Fibroblast of the aortic adventitia (primary cell): ENCODE measurements at places on chromosomes 12 and 14. TPM values are rescaled to one million over a fixed set of nuclear protein-coding genes. Genes with fewer than 3 reads are reported as not detected.

GRCh38 chr12:122845865-122846621 lies 10.8 kb downstream of the HIP1R start:
- DNase-seq: no peak

- DNase-seq: no peak
These were observed 151.1 kb downstream of the CALM1 start for GRCh38 chr14:90547968-90548367.

GRCh38 chr12:98595243-98595988 lies 1.9 kb downstream of the SLC25A3 start:
- peak; percentile 84 for DNase-seq

DNA sequence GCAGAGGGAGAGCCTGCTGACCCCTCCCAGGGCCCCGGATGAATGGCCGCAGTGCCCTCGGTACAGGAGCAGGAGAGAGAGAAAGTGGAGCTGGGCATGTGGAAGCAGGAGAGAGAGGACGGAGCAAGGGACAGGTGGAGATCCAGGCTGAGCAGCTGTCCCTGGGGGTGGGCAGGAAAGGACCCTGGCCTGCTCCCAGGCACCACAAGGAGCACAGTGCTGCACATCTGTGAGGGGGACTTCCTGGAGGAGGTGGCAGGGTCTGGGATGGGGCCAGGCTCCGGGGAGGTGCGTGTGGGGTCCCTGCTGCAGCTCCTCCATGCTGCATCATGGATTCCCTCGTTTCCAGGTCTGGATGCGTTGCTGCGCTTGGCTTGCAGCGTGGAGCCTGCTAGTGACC lies 13.0 kb upstream of the DLK1 start:
- no peak for DNase-seq

- DNase-seq: no peak
These were observed 2.4 kb downstream of the NCOR2 start for GRCh38 chr12:124564971-124565491.

DNA sequence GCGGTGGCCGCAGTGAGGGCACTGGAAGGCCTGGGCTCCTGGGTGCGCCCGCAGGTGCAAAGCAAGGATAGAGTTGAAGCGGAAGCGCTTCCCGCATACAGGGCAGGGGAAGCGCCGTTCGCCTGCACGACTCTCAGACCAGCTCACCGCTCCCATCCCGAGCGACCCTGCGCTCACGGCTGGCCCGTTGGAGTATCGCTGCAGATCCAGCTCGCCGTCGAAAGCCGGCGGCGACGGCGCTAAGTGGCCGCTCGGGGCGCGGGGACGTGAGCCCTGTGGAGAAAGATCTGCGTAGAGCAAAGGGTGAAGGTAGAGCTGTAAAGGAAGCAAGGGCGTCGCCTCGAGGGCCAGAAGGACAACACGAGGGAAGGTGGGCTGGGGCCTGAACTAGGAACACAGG lies 5.4 kb downstream of the ZNF219 start:
- DNase-seq: no peak

- DNase-seq: no peak
These were observed 268.2 kb downstream of the ALG10 start for GRCh38 chr12:34290381-34290995.

GRCh38 chr12:112686373-112686772 lies 105.2 kb upstream of the RPH3A start:
- DNase-seq: peak; percentile 10

DNA sequence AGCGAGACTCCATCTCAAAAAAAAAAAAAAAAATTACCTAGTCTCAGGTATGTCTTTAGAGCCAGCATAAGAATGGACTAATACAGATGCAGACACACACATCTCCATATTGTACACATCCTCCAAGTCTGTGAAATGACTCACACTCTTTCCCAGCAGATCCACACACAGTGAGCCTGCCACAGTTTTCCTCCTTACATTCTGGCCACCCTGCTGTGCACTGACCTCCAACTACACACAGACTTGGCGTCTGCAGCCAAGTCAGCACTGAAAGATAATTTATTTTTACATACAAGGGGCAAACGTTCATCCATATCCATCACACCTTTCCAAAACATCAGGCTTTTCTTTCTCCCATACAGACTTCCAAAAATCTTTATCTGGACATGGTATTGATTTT lies 115.9 kb downstream of the SLC25A21 start:
- DNase-seq: peak; percentile 57

DNA sequence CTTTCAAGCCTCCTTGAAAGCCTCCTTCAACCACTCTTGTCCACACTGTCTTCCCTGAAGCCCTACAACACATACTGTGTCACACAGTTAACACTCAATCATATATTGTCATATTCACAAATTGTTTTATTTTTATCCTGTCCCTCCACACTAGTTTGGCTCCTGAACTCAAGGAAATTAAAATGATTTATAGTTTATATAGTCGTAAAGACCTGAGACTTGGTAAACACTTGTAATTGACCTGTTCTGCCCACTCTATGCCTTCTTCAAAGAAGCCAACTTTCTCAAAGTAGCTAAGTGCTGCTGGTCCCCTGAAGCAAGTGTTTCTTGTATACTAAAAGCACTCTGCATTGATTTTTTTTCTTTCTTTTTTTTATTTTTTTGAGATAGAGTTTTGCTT lies 15.6 kb upstream of the NEK9 start:
- DNase-seq: no peak

DNA sequence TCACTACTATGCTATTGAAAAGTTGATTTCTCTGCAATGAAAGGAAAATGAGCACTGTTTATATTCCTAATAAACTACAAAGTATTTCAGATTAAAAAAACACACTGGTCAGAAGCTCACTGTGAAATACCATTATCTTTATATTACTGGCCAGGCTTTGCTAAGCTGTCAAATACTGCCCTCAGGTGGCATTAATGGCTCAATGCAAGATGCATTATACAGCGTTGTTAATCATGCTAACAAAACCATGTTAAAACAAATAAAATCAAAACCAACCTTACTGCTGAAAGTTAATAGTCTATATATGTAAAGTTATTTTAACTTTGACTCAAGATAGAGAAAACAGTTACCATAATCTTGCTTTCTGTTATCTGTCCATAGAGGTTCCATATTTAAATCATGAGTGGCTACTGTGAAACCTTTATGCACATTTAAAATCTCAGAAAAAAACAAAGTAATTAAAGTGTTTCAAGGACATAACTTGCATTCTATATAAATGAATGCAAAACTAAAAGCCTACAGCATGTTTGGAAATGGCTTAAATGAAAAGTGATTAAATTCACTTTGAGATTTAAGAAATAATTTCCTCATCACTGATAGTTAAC lies 121.7 kb downstream of the RALGAPA1 start:
- peak; percentile 67 for DNase-seq

GRCh38 chr14:63542231-63542999 lies 762 bp downstream of the PPP2R5E start:
- DNase-seq: no peak

DNA sequence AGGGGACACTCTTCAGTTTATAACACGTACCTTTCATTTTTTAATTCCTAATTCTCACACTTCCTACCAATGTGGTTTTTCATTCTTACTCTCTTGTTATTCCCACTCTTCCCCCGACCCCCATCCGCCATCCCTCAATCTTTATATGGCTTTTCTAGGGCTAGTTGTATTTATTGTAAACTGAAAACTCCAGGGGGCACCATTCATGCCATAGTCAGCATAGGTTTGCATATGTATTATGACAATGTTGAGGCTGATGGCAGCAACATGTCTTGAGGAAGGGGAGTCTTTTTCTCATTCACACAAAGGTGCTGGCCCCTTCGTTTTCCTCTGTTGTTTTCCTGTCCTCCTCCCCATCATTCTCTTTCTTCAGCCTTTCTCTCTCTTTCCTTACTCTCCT lies 27.7 kb upstream of the LTA4H start:
- peak; percentile 40 for DNase-seq

GRCh38 chr12:31011746-31012566 lies 61.7 kb upstream of the DDX11 start:
- DNase-seq: no peak

DNA sequence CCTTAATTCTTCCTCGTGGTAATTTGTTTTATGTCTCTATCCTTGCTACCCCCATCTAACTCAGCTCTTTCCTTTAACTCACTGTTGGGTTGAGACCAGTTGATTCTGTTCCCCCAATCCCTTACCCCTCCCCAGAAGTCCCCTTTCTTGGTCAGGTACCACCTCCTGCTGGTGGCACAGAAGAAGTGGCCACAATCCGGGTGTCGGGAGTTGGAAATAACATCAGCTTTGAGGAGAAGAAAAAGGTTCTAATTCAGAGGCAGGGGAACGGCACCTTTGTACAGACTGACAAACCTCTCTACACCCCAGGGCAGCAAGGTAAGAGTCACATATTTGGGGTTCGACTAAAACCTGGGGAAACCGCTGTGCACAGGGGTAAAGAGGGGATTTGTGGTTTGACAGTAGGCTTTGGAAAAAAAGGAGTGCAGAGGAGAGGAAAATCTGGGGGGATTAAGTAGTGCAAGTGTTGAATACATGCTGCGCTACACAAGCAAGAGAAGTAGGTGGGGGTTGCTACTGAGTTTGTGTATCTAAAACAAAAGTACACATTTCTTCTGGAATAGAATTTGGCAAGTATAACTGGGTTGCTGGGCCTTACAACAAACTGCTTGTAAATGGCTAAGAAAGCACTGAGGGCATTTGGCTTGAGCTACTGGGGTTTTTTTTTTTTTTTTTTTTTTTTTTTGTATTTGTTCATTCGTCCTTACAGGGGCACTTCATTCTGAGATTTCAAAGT lies 1.3 kb downstream of the A2ML1 start:
- peak; percentile 39 for DNase-seq

GRCh38 chr12:56487448-56488040 lies 417 bp downstream of the GLS2 start:
- DNase-seq: no peak

- no peak for DNase-seq
These were observed 44.2 kb upstream of the CDK17 start for GRCh38 chr12:96444399-96444798.

Gene ZDHHC22
- total RNA-seq: not detected in 2 replicates

Gene ULK1
- total RNA-seq: 9.1 and 21.2 TPM in 2 replicates

Gene JAG2
- 0.63 and 3.1 TPM in 2 replicates for total RNA-seq

Gene PIANP
- 0.45 TPM in 1 of 2 replicates, not detected in the other for total RNA-seq

Gene WIF1
- total RNA-seq: under 0.01 TPM in 1 of 2 replicates, not detected in the other

Gene NKX2-1
- total RNA-seq: not detected in 2 replicates

Gene ITGA7
- 13.9 and 37.6 TPM in 2 replicates for total RNA-seq

Gene TPH2
- total RNA-seq: not detected in 2 replicates

Gene KIF5A
- 0.72 and 1.8 TPM in 2 replicates for total RNA-seq

Gene KRT5
- not detected in 2 replicates for total RNA-seq

Gene CHGA
- 0.18 TPM in 1 of 2 replicates, not detected in the other for total RNA-seq

Gene SYNDIG1L
- not detected in 2 replicates for total RNA-seq

Gene KLRD1
- total RNA-seq: 0.16 and 0.45 TPM in 2 replicates

Gene KRT73
- total RNA-seq: not detected in 2 replicates
